ENCODE measurements at places on chromosomes 13 and 19. TPM values are rescaled to one million over a fixed set of nuclear protein-coding genes. Genes with fewer than 3 reads are reported as not detected.

ZNF296 gene
- 0.40 TPM for total RNA-seq

GRCh38 chr19:42091742-42092141, 15.8 kb downstream of the ZNF574 start:
- no peak overlapping the region for H3K27ac ChIP-seq
- H3K4me1 ChIP-seq: no peaks in the 10 kb centered on the region
- H3K27me3 ChIP-seq: peaks cover 16% of the 10 kb centered on the region
- no peak for DNase-seq

DNA sequence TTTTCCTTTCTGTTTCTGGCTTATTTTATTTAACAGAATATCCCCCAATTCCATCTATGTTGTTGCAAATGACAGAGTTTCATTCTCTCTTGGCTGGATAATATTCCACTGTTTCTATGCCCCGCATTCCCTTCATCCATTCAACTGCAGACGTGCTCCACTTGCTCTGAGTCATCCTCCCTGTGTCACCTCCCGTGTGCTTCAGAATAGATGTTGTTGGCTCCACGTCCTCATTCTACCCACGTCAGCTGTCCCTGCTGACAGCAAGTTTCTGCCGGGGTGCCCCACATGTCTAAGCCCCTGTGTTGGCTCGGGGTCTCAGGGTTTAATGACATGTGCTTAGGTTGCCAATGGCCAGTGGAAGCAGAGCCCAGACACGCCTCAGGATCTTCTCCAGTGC, 1041.0 kb downstream of the UQCRFS1 start:
- no peaks in the 10 kb centered on the region for H3K27me3 ChIP-seq
- no peak for DNase-seq
- no peak overlapping the region for H3K27ac ChIP-seq

DNA sequence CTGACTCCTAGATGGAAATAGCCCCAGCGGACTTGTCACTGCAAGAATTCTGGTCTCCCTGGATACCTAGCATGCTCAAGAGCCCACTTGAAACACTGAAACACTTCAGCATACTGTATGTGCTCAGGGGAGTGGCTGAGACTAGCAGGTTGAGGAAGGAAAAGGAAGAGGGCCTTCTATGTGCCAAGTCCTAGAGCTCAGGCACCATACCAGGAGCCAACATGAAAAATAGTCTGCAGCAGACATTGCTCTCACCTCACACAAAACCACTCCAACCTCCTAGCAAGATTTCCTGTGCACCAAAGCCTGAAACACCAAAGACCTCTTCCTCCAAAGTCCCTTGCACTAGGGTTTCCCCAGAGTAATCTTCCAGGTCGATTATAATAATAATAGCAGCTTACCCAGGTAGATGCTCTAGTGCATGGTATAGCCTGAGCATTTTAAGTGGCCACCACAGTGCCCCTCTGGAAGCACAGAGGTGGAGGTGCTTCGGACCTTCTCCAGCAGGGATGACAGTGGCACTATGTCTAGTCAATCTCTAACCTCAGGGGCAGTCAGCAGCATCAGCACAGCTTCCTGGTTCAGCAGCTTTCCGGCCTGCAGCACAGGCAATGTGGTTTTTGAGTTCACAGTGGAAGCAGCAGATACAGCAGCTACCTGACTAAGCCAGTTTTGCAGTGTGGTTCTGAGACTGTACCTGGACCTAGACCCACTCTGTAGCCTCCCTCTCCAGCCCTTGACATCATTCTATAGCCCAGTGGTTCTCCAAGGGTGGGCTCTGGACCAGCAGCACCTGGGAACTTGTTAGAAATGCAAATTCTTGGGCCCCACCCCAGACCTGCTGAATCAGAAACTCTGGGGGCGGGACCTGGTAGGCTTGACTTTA, 45.6 kb upstream of the UBE2L5 start:
- H3K27me3 ChIP-seq: no peaks in the 10 kb centered on the region
- no peak overlapping the region for H3K4me3 ChIP-seq
- no peak for DNase-seq
- H3K4me1 ChIP-seq: no peaks in the 10 kb centered on the region
- H3K36me3 ChIP-seq: no peaks in the 10 kb centered on the region

ACP5 gene
- 1.9 TPM for total RNA-seq

MYCBP2 gene
- 73.0 TPM for total RNA-seq

GRCh38 chr19:6489278-6490061, 7.9 kb upstream of the DENND1C start:
- no peaks in the 10 kb centered on the region for H3K27me3 ChIP-seq
- H3K36me3 ChIP-seq: no peaks in the 10 kb centered on the region
- H3K4me1 ChIP-seq: no peaks in the 10 kb centered on the region
- H3K27ac ChIP-seq: no peak overlapping the region

PIAS4 gene
- 19.1 TPM for total RNA-seq

LAIR1 gene
- 3.9 TPM for total RNA-seq

ZNF274 gene
- 19.5 TPM for total RNA-seq

- H3K27ac ChIP-seq: no peak overlapping the region
- peaks cover 3% of the 10 kb centered on the region for H3K4me1 ChIP-seq
- DNase-seq: no peak
- no peaks in the 10 kb centered on the region for H3K27me3 ChIP-seq
- H3K4me3 ChIP-seq: no peak overlapping the region
Observed at GRCh38 chr13:50323440-50324065, 308.3 kb downstream of the KCNRG start.

GRCh38 chr13:52738719-52739467, 727 bp downstream of the CNMD start:
- H3K4me1 ChIP-seq: peaks cover 10% of the 10 kb centered on the region
- no peak overlapping the region for H3K27ac ChIP-seq
- peaks cover 15% of the 10 kb centered on the region for H3K27me3 ChIP-seq
- no peaks in the 10 kb centered on the region for H3K36me3 ChIP-seq

DNA sequence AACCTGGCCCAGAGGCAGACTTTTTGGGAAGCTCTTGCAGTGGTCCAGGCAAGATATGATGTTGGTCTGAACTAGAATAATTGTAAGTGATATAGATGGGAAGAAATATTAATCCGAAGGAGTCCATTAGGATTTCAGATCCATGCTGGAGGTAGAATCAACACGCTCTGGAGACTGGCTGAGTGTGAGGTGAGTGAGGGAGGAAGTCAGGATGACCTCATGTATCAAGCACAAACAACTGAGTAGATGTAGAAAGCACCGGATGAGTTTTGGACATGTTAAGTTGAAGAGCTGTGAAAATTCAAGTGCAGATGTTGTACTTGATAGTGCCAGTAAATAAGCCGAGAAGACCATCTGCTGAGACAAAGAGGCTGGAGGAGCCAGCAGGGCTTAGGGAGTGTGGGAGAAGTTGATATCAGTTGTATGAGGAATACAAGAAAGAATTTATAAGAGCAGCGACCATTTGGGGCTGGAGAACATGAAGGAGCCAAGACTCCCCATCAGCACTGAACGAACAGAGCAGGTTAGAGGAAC, 5.3 kb upstream of the CNMD start:
- H3K27ac ChIP-seq: no peak overlapping the region
- H3K27me3 ChIP-seq: peaks cover 2% of the 10 kb centered on the region
- H3K36me3 ChIP-seq: no peaks in the 10 kb centered on the region
- no peaks in the 10 kb centered on the region for H3K4me1 ChIP-seq
- no peak overlapping the region for H3K4me3 ChIP-seq

GRCh38 chr19:42216653-42217519, 591 bp downstream of the DEDD2 start:
- H3K4me3 ChIP-seq: peak overlapping the region; percentile 92
- peaks cover 29% of the 10 kb centered on the region for H3K4me1 ChIP-seq
- peak overlapping the region; percentile 95 for H3K27ac ChIP-seq

- H3K27me3 ChIP-seq: no peaks in the 10 kb centered on the region
- H3K27ac ChIP-seq: no peak overlapping the region
Observed at GRCh38 chr19:41307090-41307875, 2.7 kb upstream of the CCDC97 start.

DNA sequence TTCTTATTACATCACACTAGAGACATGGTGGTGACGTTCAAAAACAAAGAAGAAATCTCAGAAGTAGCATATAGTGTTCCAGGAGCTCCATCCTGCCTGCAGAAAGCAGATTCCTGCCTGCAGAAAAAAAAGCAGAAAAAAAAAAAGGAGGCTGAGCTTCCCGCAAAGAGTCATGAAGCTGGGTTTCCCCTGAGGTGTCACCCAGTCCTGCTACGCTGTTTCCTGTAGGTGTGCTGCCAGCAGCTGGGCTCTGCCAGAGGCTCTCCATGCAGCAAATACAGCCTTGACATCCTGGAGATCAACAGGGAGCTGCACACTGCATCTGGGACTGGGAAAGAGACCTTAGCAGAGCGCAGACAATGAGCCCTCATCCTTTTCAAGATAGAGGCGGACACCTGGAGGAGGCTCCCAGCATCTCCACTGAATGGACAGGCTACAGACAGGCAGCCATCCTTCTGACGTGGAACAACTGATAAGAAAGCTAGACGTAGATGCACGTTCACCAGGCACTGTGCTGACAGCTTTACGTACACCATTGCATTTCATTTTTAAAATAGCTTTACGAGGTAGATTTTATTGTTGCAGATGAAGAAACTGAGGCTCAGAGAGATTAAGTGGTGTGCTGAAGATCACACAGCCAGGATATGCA, 350.9 kb downstream of the FOXO1 start:
- DNase-seq: no peak
- peaks cover 20% of the 10 kb centered on the region for H3K4me1 ChIP-seq
- H3K27me3 ChIP-seq: no peaks in the 10 kb centered on the region
- peak overlapping the region; percentile 33 for H3K27ac ChIP-seq

ZNF229 gene
- 6.7 TPM for total RNA-seq

DNA sequence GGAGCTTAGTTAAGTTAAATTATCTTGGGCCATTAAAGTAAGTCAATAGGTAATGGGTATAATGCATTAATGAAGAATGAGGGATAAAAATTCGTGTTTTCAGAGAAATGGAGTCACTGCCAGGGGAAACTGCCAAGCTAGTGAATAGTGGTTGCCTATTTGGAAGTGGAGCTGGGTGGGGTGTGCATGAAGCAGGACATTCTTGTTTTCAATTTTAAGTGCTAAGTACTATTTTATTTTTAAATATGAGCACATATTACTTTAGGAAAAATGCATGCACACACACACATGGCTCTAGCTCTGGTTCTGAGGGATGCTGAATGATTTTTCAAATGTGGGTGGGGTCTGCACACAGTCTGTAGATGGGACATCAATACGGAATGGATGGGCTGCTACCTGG, 717.7 kb upstream of the SGCG start:
- no peaks in the 10 kb centered on the region for H3K36me3 ChIP-seq
- H3K27me3 ChIP-seq: no peaks in the 10 kb centered on the region
- no peak overlapping the region for H3K27ac ChIP-seq
- no peak for DNase-seq
- H3K4me1 ChIP-seq: no peaks in the 10 kb centered on the region

DNA sequence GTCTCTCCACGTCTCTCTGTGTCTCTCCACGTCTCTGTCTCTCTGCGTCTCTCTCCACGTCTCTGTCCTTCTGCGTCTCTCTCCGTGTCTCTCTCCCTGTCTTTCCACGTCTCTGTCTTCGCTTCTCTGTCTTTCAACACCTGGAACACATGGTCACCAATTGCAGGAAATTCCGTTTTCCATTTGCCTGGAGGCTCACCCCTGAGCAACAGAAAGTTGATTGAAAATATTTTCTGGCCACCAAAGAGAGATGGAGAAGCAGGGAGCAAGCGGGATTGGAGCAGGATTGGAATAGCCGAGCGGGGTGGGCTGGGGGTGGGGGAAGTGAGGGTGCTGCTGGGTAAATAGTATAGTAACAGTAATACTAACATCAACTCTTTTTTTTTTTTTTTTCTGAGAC, 1.7 kb downstream of the KANK2 start:
- H3K27ac ChIP-seq: peak overlapping the region; percentile 97
- DNase-seq: no peak
- no peaks in the 10 kb centered on the region for H3K27me3 ChIP-seq

DNA sequence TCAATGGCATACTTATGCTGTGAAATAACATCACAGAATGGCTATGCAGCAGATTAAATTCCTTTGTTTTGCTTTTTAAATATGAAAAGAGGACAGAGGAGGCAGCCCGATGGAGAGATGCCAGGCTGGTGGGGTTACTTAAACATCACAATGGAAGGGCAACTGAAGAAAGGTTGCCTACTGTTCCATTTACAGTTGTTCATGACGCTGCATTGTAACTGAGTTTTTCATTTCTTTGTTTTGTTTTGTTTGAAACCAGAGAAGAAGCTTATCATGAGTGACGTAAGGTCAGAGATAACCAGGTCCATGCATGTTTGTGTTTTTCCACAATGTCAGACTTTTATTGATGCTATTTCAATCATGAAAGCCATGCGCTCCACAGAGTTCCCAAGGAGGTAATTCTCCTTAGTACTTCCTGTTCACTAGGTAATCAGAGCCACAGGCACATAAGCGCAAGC, 273.8 kb downstream of the LHFPL6 start:
- DNase-seq: no peak
- H3K27me3 ChIP-seq: no peaks in the 10 kb centered on the region
- no peak overlapping the region for H3K4me3 ChIP-seq
- peaks cover 26% of the 10 kb centered on the region for H3K4me1 ChIP-seq
- no peak overlapping the region for H3K27ac ChIP-seq

GRCh38 chr13:98961503-98962105, 16.3 kb downstream of the DOCK9 start:
- H3K27ac ChIP-seq: peak overlapping the region; percentile 61
- H3K4me1 ChIP-seq: peaks cover 87% of the 10 kb centered on the region
- DNase-seq: no peak
- no peaks in the 10 kb centered on the region for H3K27me3 ChIP-seq
- H3K4me3 ChIP-seq: no peak overlapping the region

GRCh38 chr19:36046443-36047050, 7.5 kb downstream of the THAP8 start:
- no peak for DNase-seq
- H3K4me3 ChIP-seq: no peak overlapping the region
- H3K4me1 ChIP-seq: peaks cover 6% of the 10 kb centered on the region
- no peaks in the 10 kb centered on the region for H3K27me3 ChIP-seq
- H3K36me3 ChIP-seq: no peaks in the 10 kb centered on the region
